ENCODE measurements at places on chromosomes 3 and 15. TPM values are rescaled to one million over a fixed set of nuclear protein-coding genes. Genes with fewer than 3 reads are reported as not detected.

GRCh38 chr3:14716591-14716990 lies 41.6 kb downstream of the C3orf20 start:
- DNase-seq, result no peak

DNA sequence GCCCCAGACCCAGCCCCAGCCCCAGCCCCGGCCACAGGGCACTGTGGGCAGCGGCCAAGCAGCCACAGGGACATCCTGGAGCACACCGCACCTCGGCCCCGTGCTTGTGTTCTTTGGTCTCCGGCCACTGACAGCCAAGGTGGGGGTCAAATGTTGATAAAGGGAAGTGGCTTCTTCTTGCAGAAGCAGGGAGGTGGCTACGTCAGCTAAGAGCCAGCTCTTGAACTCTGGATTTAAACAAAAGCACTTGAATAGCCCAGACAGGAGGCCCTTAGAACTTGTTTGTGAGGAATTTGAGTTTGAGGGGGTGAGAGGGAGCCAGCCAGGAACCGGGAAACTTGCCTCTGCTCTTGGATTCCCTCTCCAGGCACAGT lies 135.8 kb upstream of the ABHD17C start:
- DNase-seq, result no peak

The GOLGA8Q gene
- 0.46 TPM for polyA plus RNA-seq

DNA sequence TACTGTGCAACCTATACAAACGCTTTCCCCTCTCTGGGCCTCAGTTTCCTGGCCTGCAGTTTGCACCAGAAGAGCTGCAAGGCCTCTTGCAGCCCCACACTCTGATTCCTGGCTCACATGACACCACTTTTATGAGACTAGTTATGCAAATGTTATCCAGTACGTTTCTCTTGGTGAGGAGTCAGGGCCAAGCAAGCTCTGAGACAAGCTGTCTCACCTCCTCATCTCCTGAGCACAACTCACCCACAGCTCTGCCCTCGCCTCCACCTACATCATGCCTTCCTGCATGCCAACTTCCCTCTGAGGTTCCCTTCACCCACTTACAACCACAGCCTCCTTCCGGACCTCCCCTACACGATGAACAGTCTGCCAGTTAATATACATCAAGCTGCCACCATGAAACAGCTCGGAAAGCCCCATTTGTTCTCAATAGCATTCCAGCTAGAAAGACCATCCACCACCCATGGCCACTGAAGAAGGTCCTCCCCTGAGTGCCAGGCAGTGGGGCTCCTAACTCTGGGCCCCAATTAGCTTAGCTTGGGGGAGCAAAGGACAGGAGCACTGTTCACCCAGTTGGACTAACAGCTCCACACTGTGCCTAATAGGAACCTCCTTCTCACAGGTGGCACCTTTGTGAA lies 25.0 kb downstream of the CRYGS start:
- DNase-seq, result no peak

DNA sequence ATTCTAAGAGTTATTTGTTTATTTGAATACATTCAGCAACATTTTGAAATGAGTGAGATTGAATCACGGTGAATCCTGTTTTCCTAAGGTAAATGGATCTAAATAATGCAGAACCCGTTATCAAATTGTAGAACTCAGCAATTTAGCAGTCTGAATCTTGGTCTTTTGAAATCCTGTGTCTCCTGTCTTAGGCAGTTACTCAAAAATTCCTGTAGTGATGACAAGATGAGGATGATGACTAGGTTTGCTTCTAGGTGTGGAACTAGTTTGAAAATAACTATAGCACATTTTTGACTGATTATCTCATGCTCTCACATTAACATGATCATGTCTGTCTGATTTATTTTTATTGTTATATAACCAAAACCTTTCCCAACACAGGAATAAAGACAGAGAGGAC lies 115.0 kb downstream of the RAP2B start:
- DNase-seq, result no peak

- no peak for DNase-seq
Measured at GRCh38 chr15:39744334-39745103, 38.1 kb downstream of the FSIP1 start.

DNA sequence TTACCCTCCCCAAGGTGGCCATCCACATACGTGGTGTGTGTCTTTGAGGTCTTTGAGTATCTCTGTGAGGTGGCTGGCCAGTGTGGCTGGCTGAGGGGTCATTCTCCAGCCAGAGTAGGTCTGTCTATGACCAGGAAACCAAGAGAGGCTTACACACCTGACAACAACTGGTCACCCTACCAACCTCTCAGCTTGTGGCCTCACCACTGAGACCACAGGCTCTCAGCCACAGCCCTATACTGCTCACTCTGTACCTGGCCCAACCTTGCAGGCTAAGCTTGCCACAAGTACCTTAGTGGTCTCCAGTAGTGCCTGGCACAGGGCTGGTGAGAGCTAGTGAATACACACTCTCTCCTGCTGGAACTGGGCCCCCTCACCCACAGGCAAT lies 5.1 kb downstream of the HEMK1 start:
- no peak for DNase-seq

GRCh38 chr3:194971009-194971408 lies 285.3 kb downstream of the FAM43A start:
- no peak for DNase-seq

- DNase-seq, result peak; percentile 62
Measured at GRCh38 chr3:99747915-99748314, 69.7 kb upstream of the CMSS1 start.

GRCh38 chr15:49103002-49103401 lies 52.4 kb downstream of the COPS2 start:
- DNase-seq, result no peak

The CXCR6 gene
- polyA plus RNA-seq, result not detected

- no peak for DNase-seq
Measured at GRCh38 chr3:88105325-88105724, 44.4 kb upstream of the C3orf38 start.

DNA sequence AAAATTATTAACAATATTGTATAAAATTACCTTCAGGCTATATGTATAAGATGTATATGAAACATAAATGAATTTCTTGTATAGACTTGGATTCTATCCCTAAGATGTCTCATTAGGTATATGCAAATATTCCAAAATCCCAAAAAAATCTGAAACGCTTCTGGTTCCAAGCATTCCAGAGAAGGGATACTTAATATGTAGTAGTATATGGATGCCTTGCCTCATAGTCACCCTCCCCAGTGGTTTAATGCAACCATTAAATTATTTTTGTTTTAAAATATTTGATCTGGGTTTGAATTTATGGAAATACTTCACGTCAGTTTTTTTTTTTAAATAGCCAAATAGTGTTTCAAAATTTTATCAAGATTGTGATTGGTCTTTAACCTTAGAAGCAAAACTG lies 27.2 kb downstream of the PLCL2 start:
- DNase-seq, result no peak

- DNase-seq, result no peak
Measured at GRCh38 chr3:11444404-11444803, 172.2 kb downstream of the ATG7 start.
